ENCODE measurements at places on chromosomes 2 and 18.

DNA sequence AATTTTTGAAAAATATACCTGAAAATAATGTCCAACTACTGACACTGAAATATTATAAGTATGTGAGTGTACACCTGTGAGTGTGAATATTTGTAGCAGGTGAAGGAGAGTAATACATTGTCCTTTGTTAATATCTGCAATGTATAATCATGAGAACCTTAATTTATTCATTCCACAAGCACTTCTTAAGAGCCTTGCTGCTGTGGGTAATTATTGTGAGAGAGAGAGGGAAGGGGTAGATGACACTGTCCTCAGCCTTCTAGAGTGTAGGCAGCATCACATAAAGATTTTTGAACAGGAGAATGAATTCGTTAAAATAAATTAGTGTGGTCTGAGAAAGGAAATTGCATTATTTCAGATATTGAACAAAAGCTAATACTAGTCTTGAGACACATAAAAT, 157.2 kb downstream of the MAP2 start:
- DNase-seq: no peak

GRCh38 chr2:129829588-129829987, 149.9 kb upstream of the RAB6C start:
- no peak for DNase-seq

- DNase-seq: peak; percentile 77
Measured at GRCh38 chr2:168116448-168116847, 130.9 kb downstream of the STK39 start.

GRCh38 chr2:108787216-108787541, 608 bp downstream of the CCDC138 start:
- DNase-seq: no peak

DNA sequence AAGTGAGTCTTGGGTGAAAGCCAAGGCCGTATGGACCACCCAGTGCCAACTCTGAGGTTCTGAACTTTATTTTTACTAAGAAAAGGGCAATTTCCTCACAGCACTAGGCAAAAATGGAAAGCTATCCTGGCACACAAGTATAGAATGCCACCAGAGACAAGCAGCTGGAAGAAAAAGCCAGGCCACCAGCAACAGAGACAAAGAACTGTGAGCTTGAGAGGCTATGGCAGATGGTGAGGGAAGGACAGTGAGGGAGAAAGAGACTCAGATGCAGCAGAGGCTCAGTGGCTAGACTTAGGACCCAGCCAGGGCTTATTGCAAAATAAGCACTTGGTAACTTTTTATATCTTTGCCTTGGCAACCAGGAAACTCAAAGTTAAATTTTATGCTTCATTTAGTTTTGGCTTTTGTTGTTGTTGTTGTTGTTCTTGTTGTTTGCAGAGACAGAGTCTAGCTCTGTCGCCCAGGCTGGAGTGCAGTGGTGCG, 78.0 kb upstream of the BZW1 start:
- DNase-seq: no peak

DNA sequence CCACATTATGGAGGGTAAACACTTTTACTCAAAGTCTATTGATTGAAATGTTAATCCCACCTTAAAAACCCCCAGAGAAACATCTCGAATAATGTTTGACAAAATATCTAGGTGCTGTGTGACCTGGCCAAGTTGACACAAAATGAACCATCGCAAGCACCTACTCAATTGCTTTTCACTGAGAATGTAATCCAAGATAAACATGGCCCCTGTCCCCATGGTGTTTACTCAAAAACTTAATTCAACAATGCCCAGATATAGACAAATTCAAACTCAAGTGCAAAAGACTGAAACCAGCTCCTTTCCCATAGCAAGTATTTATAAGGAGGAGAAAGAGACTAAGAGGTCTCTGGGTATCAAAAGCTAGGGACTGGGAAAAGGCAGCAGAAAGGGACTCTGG, 15.0 kb upstream of the ACMSD start:
- no peak for DNase-seq

DNA sequence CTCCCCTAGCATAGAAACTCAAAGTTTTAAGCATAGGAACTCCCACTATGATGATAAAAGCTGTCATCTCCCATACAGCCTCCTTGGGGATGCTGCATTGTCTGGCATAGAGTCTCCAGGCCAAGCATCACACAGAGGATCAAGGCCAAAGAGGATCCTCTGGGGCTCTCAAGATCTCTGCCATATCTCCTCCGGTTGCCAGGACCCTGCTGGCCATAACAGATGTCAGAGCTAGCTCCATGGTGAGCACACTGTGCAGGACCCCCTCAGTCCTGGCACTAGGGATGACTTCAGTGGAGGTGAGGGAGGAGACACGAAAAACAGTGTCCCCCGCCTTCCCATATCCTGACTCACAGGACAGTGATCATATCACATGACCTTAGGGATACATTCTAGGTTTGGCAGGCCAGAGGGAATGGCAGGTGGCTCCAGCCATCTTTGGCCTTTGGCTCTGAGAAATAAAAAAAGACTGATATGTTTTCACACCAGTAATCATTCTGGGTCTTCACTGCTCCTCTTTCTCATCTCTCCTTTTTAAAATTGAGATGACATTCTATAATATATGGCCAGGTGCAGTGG, 235.0 kb downstream of the MYCN start:
- DNase-seq: no peak

GRCh38 chr2:31529256-31529655, 51.5 kb downstream of the SRD5A2 start:
- no peak for DNase-seq

DNA sequence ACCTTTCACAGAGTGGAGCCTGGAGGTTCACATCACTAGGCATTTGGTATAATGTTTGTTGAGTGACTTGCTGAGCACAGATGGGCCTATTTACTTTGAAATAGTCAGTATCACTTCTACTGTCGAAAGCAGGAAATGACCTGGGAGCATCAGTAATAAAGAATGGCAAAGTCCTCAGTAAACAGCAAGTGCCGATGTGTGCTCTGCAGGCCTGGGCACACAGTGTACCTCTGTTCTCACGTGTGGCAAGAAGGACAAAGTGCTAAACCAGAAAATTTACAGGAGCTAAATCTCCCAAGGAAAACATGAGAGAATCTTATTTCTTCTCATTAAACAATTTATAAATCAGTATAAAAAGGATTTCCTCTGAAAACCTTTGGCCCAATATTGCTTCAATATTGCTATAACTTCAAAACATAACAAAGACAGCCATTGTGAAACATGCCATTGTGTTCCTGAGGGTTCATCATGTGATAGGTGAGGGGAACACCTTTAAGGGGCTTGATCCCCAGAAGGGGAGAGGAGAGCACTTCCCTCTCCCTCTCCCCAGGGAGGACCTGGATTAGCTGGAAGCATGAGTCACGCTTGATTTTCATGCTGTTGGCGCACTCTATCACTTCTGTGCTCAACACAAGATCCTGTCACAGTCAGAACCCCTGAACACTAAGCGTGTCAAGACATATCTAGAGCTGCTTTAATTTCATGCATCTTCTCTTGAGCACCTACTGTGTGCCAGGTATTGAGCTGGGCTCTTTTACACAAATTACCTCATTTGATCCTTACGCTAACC, 131.5 kb upstream of the SMAD2 start:
- no peak for DNase-seq

- no peak for DNase-seq
Measured at GRCh38 chr18:48947092-48947491, 3.7 kb downstream of the SMAD7 start.

DNA sequence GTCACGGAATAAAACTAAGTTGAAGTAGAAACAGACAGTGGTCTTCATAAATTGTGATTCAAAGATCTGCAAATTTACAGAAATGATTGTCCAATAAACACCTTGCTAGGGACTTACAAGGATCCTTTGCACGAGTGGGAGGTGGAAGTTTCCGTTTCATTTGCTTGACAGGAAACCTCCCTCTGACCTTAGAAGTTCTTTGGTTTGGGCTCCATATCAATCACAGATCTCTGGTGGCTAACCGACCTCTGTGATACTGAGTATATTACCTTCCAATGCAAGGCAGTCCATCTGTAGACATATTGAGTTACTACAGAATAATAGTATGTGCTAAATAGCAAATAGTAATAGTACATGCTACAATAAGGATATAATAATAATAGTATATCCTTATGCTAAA, 33.7 kb upstream of the RNF152 start:
- no peak for DNase-seq

- DNase-seq: no peak
Measured at GRCh38 chr18:38552732-38553321, 987.2 kb upstream of the CELF4 start.

DNA sequence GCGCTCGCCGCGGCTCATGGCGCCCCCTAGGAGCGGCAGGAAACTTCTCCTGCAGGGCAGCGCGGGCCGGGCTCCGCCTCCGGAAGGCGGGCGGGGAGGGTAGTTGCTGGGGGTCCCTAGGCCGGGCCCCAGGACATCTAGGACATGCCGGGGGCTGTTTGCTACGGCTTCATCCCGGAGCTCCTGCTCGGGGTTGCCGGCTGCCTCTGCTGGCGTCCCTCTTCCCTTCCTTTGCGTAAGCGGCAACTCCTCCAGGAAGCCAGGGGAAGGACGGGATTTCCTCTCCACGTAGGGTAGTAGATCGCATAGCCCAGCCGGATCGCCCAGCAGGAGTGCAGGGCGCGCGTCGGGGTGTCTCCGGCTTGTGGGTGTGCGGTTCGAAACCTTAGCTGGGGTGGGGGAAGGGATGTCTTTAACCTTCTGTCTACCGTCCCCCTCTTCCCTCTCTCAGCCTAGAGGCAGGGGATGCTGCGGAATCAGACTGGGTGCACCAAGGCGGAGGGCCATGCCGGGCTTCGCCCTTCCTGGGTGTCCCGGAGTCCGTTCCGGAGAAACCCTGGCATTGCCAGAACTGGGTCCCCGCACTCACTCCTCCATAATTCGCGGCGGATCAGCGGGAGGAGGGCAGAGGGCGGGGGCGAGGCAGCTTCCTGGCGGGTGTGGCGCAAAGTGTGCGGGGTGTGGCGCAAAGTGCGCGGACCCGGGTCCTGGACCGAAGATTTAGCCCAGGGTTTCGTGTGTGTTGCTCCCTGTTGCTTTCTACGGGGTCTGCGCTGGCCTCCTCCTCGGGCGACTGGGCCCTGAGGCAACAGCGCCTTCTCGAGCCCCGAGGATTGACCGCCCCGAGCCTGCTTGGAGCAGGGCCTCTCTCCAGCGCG, 12.2 kb upstream of the SKOR2 start:
- DNase-seq: peak; percentile 89

DNA sequence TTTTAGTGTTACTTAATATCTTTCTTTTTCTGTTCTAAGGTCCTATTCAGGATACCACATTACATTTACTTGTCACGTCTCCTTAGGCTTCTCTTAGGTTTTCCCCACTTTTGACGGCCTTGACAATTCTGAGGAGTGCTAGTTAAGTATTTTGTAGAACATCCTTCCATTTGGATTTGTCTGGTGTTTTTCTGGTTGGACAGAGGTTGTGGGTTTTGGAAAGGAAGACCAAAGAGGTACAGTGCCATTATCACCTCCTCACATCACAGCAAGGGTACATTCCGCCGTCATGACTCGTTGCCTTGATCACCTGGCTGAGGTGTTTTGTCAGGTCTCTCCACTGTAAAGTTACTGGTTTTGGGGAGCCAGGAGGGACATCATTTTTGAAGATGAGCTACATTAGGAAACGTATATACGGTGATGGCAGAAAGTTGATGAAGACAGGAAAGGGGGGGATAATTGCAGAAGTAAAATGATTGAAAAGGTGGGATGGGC, 88.4 kb upstream of the TMEM247 start:
- peak; percentile 73 for DNase-seq

- no peak for DNase-seq
Measured at GRCh38 chr2:20465716-20466394, 19.0 kb downstream of the RHOB start.

DNA sequence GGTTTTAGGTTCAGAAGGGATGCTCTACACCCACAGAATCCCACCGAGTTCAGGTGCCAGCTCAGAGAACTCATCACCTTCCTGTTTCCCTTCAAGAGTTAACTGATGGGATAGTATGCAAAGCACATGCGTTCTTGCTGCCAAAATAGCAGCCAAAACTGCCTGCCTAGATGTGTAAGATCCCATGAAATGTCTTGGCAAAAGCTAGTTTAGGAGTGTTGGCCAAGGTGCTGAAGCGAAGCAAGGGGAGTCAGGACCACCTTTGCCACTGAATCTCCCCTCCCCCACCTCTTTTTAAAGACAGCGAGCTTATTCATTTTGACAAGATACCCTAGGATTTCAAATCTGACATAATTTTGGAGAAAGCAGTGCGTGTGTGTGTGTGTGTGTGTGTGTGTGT, 2.1 kb downstream of the DOCK10 start:
- no peak for DNase-seq

DNA sequence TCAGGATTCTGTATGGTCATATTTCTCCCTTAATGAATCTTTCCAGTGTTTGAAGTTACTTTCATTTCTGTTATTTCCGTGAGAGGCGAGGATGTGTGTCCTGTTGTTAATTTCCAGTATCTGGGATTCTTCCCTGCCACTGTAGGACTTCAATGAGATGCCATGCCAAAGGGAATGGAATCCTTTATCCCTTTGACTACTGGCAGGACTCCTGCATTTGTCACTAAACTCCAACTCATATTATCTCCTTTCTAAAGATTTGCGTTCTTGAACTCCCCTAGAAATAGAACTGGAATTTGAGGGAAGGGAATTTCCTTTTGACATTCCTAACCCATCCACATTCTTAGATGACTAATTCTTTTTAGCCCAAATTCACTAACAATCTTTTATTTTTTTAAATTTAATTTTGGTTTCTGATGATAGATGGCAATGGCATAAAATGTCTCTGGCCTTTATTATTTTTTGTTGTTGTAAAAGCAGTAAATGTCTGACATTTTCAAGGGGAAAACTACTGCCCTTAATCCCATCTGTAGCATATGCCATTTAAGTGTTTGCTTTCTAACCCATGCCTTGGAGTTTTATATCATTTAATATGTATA, 87.8 kb upstream of the EML6 start:
- no peak for DNase-seq

- DNase-seq: no peak
Measured at GRCh38 chr2:69931832-69932595, 17.1 kb downstream of the MXD1 start.

GRCh38 chr2:74440378-74441169, 1.2 kb downstream of the RTKN start:
- DNase-seq: peak; percentile 95

DNA sequence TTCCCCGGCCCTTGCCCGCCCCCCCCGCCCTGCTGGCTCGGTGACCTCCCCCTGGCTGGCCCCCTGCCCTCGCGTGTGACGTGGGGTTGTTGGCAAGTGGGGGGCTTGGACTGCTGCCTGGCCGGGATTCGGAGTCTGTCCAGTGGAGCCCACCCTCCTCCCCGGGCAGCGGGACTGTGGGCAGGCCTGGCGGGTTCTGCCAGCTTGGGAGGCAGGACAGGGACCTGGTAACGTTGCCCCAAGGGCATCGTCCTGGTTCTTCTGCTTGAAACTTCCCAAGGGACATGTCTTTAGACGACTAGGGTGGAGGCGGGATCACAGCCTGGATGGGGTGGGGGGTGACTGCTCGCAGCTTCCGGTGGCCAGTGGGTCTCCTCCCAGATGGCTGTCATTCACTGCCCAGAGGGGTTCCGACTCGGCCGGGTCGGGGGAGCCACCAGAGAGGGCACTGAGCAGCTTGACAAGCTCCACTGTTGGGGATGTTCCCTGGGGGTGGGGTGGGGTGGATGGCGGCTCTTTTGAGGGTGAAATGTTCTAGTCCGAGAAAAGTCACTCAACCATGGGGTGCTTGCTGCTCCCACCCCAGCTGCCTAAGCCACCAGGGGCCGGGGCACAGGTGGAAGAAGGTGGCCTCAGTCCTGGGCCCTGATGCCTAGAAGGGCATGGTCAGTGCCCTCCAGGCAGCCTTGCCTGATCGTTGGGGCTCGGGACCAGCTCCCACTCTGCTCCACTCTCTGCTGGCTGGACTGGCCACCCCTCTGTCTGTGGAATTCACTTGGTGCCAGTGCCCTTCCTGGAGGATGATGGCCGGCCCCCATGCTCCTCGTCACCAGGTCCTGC, 4.3 kb upstream of the HS6ST1 start:
- peak; percentile 80 for DNase-seq
